ENCODE measurements at places on chromosomes 2 and 18.
A peak's percentile ranks its signal among the peaks of the same experiment; 100 is the strongest.

DNA sequence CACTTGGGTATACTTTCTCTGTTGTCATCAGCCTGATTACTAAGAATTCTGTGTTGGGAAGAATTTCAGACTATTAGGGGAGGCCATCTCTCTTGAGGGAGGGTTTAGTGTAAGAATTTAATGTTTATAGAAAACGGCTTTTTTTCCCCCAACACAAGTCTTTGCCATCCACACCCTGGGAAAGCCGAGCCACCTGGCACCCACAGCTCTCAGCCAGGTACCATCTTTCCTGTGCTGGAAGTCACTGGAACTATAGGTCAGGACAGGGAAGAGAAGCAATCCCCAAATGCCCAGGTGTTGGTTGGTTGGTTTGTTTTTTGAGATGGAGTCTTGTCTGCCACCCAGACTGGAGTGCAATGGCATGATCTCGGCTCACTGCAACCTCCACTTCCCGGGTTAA lies 155.1 kb downstream of the SMAD7 start:
- DNase-seq = no peak

GRCh38 chr2:232506709-232507108 lies 13.5 kb upstream of the PRSS56 start:
- DNase-seq = no peak

- peak; percentile 53 for DNase-seq
Measured at GRCh38 chr2:27735263-27735904, 36.1 kb upstream of the MRPL33 start.

DNA sequence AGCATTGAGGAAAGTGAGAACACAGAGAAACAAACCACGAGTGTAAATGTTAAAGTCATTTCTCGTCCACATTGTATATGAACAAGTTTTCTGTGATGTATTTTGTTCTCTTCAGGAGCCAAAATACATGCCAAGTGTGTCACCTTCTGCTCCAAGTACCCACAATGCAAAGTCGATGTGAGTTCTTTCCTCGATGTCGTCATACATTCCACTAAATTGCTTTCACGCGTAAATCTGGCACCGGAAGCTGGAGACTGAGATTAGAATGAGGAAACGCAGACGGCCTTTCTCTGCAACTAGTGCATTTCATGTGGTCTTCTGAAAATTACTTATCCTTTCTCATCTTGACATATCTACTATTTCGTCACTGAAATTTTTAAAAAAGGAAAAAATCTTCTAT lies 118.5 kb upstream of the SALL3 start:
- no peak for DNase-seq

- peak; percentile 88 for DNase-seq
Measured at GRCh38 chr2:74198461-74199274, at the start of gene MTHFD2. Gene MTHFD2, plus strand, starts transcription at chr2:74198615. Its CDS starts 27 bp downstream, at chr2:74198642.

- no peak for DNase-seq
Measured at GRCh38 chr2:207014424-207014823, 75.1 kb downstream of the CPO start.

DNA sequence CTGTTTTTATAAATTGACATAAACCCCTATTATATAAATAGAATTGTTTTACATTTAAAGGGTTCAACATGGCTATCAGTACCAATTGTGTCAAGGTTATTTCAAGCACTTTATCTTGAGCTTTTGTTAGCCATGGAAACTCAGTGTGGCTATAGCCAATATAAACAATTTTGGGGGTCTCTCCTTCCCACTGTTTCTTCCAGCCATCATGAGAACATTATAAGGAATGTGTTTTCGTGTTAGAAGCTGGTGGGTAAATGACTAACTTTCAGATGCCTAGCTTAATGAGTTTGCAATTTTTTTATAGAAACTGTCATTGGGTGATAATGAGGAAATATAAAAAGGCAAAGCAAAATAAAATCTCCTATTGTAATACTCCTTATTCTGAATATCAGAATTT lies 153.5 kb upstream of the FOSL2 start:
- DNase-seq = no peak

DNA sequence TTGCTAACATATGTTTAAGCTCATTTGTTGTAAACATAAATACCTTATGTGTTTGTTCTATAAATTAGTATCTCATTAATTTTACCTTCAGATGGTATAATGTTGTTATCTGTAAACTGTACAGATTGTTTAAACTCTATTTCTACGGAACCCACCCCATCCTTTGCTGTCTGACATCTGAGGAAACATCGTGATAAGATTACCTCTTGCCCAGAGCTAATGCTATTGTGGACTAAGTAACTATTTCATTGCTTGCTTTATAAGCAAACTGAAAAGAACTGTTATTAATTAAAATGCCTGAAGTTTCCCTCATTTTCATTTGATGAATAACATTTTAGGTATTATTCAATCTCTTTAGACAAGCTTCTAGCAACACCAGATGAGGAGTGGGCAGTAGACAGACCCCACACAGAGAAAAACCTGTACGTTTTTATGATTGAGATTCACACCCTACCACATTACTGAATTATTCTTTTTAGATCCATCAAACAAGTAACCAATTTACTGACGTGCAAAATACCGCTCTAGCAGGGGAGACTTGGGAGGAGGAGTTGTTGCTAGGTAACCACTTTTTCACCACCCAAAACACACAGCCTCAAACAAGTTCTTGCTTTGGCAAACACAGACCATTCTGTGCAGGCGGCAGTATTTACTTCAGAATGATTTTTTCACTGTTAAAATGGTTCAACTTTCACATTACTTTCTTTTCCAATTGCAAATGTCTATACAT lies 1.9 kb upstream of the SYT4 start:
- no peak for DNase-seq

DNA sequence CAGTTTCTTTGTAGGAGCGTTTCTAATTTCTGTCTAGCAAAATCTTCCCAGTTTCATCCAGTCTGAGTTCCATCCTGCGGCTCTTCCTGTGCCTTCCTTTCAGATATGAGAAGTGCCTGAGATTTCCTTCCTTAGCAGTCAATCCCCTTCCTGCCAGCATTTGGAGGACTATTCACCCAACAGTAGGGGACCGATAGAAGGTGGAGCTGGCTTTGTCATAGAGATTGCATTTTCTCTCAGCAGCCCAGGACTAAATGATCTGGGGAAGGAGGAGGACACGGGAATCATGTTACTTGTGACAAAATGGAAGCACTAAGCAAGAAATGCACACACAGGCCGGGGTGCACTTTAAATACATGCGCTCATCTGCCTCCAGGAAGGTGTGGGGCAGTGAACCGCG lies 5.6 kb upstream of the SMIM21 start:
- no peak for DNase-seq

DNA sequence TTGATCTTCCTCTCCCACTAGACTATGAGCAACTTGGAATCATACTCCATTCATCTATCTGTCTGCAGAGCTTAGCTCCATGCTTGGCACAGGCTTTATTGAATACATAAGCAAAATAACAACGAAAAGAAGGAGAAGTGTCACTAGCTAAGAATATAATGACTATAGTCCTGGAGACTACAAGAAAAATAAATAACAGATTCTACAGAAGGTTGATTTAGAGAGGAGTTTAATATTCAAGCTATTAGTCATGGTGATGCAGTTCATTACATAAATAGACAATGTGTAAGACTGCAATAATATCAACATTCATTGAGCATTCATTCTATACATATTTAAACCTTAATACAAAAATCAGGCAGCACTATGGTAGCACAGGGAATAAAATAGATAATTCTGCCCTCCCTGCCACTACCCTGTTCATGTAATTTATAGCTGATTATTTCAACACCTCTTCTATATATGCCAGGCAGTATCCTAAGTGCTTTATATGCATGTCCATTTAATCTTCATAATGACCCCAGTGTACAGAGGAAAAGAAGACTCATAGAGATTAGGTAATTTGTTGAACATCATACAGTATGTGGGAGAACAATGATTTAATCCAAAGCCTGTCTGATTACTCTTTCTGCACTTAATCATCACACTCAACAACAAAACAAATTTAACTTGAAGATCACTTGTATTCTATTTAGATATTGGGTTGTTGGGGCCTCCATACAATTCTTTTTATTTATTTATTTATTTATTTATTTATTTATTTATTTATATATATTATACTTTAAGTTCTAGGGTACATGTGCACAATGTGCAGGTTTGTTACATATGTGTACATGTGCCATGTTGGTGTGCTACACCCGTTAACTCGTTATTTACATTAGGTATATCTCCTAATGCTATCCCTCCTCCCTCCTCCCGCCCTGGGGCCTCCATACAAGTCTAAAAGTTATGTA lies 165.3 kb downstream of the RNF152 start:
- no peak for DNase-seq

DNA sequence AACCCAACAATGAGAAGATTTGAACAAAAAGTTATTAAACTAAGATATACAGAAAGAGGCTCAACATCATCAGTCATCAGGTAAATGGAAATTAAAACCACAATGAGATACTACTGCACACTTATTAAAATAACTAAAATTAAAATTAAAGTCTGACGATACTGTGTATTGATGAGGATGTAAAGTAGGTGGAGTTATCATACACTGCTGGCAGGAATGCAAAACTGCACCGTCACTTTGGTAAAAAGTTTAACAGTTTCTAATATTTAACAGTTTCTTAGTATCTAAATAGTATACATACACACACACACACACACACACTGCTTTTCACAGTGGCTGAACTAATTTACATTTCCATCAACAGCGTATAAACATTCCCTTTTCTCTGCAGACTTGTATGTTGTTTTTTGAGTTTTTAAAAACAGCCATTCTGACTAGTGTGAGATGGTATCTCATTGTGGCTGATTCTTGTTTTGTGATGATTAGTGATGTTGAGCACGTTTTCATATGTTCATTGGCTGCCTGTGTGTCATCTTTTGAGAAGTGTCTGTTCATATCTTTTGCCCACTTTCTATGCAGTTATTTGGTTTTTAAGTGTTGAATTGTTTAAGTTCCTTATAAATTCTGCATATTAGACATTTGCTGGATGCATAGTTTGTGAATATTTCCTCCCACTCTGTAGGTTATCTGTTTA lies 726.9 kb upstream of the CHAC2 start:
- DNase-seq = no peak
